ENCODE measurements at places on chromosomes 7 and 10.

DNA sequence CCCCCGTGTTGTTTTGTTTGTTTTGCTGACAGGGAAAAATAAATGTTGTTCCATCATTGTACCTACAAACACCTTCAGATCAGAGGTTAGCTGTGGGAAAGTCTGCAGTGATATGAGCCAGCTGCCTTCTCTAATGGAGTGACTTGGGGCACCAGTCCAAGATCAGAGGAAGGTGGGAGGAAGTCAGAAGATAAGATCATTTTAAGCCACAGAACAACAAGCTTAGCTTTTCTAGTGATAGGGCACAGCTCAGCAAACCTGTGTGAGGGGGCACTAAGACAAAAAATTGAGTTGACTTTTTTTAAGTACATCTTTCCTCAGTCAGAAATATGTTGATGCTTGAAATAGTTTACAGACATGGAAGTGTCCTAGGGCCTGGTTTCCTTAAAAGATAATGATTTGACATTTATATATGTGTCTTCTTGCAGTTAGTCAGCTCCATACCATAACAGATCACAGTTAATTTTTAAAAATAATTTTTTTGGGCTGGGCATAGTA lies 240.3 kb upstream of the KAT6B start:
- no peak for DNase-seq

- DNase-seq: no peak
These were observed 532.5 kb downstream of the GRM8 start for GRCh38 chr7:126720232-126720631.

- no peak for DNase-seq
These were observed 37.1 kb downstream of the CCDC71L start for GRCh38 chr7:106623853-106624252.

DNA sequence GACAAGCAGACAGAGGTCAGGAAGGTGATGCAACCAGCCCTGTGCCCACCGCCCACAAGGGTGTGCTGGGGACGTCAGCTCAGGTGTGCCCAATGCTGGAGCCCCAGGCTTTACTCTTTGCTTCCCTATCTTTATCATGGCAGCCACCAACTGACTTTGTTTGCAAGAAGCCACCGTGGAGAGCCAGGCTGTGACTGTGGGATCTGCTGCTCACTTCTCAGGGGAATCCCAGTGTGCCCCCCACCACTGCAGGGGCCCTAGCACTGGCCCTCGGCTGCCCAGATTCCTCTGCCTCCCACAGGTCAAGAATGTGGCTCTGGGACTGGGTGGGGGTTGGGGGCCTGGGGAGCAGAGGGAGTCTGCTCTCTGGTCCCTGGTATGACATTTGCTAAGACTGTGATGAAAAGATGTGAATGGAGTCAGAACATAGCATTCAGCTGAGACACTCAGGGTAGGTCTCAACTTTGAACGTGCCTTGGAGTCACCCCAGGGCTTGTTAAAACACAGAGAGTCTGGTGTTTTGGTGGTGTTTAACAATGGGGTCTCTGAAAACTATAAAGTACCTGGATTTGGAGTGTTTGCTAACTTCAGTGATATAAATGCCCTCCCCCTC lies 47.3 kb downstream of the ARHGAP22 start:
- no peak for DNase-seq

All from C1 segment of cervical spinal cord (tissue), 14 donors.